Amniotic epithelial cell (primary cell): ENCODE measurements at places on chromosomes 1 and 21.

DNA sequence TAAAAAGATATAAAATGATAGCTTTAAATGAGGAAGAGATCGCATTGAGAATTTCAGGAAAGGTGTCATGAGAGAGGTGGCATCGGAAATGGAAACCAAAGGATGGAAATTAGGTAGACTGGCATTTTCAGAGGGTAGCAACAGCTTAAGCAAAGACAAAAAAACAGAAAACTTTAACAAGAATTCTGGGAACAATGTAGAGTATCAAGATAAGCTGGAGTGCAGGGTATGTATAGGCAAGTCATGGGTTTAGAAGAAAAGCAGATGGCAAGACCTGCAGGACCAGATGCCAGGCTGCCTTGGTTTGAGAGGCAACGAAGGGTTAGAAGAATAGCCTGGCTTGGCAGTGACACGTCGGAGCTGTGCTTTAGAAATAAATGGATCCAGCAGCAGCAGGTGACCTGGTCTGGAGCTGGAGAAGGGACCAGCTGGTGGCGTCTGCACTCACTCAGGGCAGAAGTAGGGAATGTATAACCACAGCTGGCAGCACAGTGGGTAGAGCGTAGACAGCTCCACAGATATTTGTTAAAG lies 149.4 kb upstream of the TIAM1 start:
- no peak for DNase-seq

DNA sequence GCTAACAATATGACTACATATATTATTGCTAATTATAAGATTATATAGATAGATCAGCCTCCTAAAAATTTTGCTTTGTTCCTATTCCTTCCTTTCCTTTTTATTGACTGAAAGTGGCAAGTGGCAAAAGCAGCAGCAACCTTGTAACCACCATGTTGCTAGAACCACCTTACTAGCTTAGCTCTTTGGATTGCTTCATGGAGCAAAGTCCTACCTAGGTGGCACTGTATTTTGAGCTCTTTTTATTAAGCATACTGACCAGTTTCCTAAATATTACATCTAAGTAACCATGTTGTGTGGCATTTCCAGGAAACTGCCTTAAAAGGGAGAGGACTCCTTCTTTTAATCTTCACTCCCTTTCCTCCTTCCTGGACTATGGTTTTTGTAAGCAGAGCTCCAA lies 90.8 kb downstream of the UCHL5 start:
- DNase-seq = no peak

- no peak for DNase-seq
These were observed 4.5 kb upstream of the LCE1F start for GRCh38 chr1:152770411-152770810.

DNA sequence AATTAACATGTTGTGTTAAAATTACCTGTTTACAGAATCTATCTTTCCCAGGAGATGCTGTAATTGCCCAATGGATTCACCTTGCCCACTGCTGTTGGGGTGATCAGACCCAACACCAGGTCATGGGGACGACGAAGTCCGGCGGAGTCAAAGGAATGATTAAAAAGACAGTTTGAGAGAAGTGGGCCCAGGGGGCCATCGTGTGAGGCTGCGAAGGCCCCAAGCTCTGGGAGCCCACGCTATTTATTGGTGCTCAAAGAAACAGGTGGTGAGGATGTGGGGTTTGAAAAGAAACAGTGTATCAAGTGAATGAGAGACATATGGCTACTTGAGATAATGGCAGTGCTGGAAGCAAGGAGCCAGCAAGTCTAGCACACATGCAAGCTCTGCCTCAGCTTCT lies 16.3 kb upstream of the L1TD1 start:
- no peak for DNase-seq

DNA sequence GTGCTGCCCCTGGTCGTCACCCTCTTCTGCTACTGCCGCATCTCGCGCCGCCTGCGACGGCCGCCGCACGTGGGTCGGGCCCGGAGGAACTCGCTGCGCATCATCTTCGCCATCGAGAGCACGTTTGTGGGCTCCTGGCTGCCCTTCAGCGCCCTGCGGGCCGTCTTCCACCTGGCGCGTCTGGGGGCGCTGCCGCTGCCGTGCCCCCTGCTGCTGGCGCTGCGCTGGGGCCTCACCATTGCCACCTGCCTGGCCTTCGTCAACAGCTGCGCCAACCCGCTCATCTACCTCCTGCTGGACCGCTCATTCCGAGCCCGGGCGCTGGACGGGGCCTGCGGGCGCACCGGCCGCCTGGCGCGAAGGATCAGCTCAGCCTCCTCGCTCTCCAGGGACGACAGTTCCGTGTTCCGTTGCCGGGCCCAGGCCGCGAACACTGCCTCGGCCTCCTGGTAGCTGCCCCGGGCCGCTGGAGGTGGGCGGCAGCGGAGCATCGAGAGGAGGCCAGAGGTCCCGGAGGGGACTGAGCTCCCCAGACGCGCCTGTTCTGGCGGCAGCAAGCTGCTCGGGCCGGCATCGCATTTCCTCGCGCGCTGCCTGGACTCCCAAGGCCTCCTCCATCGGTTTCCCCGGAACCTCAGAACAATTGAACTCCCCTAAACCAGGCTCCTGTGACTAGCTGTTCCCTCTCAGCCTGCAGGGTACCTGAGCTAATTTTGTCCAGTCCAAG lies 1.1 kb downstream of the GPR25 start:
- DNase-seq = no peak

- no peak for DNase-seq
These were observed 302.6 kb upstream of the PTBP2 start for GRCh38 chr1:96418969-96419368.

- no peak for DNase-seq
These were observed 29.8 kb upstream of the CFAP298 start for GRCh38 chr21:32641710-32642698.

DNA sequence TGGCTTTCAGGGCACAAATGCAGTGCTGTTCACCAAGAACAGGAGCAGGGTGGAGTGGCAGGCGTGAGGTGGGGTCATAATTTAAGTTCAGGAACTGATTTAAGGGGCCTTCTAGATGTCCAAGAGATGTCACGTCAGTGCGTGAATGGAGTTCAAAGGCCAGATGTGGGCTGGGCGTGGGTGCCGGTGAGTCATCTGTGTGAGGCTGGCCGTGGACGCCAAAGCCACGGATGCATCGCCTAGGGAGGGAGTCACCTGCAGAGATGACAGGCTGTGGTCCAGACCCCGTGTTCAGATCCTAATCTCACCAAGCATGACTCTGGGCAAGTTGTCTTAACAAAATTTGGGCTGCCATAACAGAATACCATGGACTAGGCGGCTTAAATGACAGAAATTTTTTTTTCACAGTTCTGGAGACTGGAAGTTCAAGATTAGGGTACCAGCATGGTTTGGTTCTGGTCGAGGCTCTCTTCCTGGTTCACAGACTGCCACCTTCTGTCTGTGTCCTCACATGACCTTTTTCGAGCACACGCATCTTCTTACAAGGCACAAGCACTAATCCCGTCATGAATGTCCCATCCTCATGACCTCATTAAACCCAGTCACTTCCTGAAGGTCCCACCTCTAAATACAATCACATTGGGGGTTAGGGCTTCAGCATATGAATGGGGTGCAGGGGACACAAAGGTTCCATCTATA lies 109.6 kb downstream of the PRDM2 start:
- no peak for DNase-seq

DNA sequence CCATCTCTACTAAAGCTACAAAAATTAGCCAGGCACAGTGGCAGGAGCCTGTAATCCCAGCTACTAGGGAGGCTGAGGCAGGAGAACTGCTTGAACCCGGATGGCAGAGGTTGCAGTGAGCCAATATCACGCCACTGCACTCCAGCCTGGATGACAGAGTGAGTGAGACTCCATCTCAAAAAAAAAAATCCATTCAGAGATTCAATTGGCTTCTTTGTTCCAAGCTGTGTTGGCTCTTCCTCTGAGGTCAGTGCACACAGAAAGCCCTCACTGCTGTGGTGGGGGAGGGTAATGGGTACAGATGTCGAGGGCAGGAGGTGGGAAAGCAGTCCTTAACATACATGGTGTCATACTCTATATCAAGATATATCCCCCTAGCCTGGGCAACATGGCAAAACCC lies 14.7 kb downstream of the TIE1 start:
- DNase-seq = no peak
